ENCODE measurements at places on chromosomes 4 and X. TPM values are rescaled to one million over a fixed set of nuclear protein-coding genes. Genes with fewer than 3 reads are reported as not detected.

Gene SLC34A2
- not detected for total RNA-seq

Gene REELD1
- not detected for total RNA-seq

Gene PHKA2
- total RNA-seq = 12.4 TPM

Gene GABRQ
- total RNA-seq = 0.53 TPM

Gene PDZD4
- total RNA-seq = not detected

Gene ZNF157
- not detected for total RNA-seq

Gene EVC
- total RNA-seq = 17.3 TPM

Gene GLRA2
- not detected for total RNA-seq

Gene CYLC1
- not detected for total RNA-seq

Gene FGF13
- total RNA-seq = not detected

Gene CRLF2
- total RNA-seq = not detected

Gene DACH2
- not detected for total RNA-seq

Gene CLNK
- total RNA-seq = not detected

Gene NEUROG2
- not detected for total RNA-seq

Measured in myometrial cell (primary cell).